ENCODE measurements at places on chromosomes 7 and 10.
A peak's percentile ranks its signal among the peaks of the same experiment; 100 is the strongest.

- DNase-seq, result peak; percentile 33
Observed at GRCh38 chr10:87761892-87762291, 56.1 kb downstream of the ATAD1 start.

- no peak for DNase-seq
Observed at GRCh38 chr7:87475359-87476178, at the start of gene ABCB4. Gene ABCB4, minus strand, starts transcription at chr7:87475680. Its CDS starts 215 bp downstream, at chr7:87475465.

- no peak for DNase-seq
Observed at GRCh38 chr10:13706604-13707003, 119.8 kb downstream of the PRPF18 start.

DNA sequence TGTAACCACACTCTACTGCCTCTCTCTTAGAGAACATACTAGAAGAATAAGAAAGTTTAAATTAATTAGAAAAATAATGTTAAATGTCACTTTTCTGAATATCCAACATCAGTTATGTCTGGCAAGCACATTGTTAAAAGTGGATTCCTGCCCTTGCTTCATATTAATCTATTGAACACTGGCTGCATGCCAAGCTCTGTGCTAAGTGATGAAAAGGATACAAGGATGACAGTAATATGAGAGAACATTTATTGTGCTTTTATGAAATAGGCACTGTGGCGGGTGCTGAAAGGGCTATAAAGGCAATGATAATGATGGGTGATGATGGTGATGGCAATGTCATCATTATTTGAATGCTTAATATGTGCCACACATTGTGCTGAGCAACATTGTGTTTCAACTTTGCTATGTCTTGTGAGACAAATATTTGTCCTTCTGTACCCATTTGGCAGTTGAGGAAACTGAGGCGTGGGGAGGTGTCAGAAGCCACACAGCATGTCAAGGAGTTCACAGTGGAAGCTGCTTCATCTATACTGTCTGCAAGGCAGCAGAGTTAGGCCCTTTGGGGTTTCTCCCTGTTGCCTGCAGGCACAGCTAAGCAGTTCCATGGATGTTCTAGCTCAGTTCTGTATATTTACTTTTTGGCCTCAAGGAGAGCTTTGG is 64.2 kb upstream of the RAPGEF5 start:
- DNase-seq, result no peak

DNA sequence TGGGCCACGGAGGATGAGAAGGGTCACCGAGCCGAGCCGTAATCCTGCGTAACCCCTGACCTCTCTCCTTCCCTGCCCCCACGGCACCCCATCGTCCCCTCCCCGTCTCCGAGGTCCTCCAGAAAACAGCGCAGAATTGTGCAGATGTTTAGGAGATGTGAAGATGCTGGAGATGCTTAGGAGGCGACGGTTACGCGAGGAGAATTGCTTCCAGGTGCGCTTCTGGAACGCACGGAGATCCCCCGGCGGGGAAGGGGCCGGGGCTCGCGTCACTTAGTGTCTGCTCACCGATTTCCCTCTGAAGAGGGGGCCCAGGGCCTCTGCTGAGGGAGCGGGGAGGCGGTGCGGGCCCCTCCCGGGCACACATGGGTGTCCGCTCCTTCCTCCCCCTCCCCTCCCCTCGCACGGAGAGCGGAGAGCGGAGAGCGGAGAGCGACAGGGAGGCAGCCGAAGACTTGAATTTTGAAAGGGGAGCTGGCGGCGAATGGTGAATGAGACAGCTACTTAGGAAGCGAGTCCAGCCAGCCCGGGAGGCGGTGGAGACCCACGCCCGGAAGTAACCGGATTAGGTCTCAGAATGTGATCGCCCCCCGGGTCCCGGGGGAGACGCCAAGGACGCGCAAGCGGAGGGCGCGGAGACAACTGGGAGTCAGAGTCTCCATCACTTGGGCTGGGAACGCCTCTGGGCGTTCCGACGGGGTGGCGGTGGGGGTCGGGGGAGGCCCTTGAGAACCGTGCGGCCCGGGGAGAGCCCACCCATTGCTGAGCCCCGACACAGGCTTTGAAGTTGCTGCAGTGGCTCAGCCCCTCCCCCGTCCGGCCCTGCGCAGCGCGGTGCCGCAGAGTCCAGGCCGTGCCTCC is 8.7 kb upstream of the EN2 start:
- DNase-seq, result no peak

DNA sequence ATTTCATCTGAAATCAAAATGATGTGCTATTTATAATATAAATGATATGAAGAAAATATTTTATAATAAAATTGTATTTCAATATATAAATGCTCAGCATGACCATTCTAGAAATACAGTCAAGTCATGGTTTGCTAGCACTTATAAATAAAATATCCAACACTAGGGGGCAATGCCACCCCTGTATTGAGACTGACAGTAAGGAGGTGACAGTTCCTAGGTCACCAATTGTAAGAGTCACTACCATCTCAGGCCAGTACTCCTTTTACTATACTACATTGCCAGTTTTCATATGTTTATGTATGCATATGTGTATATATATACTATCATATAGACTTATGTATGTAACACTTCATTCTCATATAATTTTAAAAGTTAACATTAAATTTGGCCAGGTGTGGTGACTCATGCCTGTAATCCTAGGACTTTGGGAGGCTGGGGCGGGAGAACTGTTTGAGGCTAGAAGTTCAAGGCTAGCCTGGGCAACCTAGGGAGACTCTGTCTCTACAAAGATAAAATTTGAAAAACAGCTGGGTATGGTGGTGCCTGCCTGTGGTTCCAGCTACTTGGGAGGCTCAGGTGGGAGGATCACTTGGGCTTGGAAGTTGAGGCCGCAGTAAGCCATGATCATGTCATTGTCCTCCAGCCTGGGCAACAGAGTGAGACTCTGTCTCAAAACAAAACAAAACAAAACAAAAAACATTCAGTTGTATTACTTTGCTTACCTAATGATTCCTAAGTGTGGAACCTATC is 2.4 kb upstream of the CNOT4 start:
- no peak for DNase-seq

DNA sequence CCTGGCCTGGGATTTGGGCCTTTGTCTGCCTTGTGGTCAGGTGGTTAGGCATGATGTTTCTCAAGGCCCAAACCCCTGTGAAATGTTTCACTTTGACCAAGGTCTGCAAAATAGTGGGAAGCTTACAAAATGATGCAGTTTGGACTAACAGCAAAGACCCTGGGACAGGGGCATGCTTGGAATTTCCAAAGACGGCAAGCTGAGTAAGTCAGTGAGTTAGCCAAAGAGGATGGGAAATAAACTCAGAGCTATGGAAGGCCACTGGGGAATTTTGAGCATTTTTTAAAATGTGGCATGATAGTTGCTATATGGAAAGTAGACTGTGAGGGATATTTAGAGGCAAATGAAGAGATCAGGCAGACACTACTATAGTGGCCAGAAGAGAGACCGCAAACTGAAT is 31.6 kb upstream of the PPP1R3C start:
- no peak for DNase-seq

GRCh38 chr7:95595746-95596197 is 544 bp downstream of the PDK4 start:
- no peak for DNase-seq

DNA sequence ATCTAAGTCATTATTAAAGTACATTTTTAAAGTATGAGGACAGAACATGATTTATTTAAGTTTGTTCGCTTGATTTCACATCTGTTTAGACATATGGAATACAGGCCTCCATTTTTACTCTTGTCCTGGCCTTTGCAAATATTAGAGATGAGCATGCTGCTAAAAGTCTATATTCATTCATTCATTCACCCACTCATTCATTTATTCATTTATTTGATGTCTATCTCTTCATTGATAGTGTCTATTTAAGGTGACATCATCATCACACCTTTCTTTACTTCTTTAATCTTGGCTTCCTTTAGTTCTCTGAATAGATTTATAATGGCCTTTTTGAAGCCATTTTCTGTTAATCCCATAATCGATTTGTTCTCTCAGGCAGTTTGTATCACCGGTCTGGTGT is 68.0 kb downstream of the THNSL1 start:
- no peak for DNase-seq

DNA sequence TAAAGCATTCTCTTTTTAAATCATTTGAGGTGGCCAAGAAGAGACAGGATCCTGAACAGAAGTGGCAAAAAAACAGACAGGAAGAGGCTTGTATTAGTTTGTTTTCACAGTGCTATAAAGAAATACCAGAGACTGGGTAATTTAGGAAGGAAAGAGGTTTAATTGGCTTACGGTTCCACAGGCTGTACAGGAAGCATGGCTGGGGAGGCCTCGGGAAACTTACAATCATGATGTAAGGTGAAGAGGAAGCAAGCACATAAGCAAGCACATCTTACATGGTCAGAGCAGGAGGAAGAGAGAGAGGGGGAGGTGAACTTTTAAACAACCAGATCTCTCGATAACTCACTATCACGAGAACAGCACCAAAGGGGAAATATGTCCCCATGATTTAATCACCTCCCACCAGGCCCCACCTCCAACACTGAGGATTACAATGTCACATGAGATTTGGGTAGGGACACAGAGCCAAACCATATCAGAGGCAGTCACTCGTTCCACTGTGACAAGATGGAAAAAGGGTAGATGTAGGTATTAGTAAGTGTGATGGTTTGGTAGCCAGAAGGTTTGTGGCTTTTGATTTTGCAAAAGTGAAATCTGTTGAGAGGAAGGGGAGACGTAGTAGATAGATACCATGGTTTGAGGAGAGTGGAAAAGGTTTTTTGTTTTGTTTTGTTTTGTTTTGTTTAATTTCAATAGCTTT is 5.1 kb downstream of the MSRB2 start:
- DNase-seq, result no peak

GRCh38 chr10:119120413-119120867 is 16.5 kb downstream of the DENND10 start:
- DNase-seq, result no peak

DNA sequence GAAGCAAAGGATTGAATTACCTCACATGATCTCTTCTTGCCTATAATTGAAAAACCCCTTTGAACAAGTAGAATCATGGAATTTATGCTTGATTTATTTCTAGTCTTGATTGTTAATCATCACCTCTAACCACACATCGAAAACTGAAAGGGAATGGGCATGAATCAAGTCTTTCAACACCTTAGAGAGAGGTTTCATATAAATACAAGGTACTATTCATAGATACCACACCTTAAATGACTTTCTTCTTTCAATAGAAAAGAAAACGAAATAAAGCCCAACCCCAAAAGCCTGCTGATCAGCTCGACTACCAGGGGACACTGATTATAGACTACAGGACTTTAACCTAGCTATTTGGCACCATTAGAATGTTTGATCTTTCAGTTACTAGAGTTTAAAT is 128.6 kb upstream of the PTPRZ1 start:
- DNase-seq, result no peak

DNA sequence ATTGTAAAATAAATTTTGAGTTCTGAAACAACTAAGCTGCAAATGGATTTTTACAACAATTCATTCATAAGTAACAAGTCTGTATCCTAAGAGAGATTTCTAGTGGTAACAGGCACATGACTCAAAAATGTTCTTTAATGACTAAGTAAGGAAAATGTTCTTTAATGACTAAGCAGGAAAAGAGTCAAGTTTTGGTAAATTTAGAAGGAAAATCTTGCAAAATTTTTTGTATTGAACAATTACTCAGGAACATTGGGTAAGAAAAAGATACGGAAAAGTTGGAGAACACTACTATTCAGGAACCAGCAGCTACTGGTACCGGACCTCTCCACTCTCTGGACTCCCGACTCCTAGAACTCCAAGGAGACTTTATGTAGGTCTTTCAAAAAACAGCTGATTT is 33.5 kb downstream of the HYCC1 start:
- DNase-seq, result no peak

DNA sequence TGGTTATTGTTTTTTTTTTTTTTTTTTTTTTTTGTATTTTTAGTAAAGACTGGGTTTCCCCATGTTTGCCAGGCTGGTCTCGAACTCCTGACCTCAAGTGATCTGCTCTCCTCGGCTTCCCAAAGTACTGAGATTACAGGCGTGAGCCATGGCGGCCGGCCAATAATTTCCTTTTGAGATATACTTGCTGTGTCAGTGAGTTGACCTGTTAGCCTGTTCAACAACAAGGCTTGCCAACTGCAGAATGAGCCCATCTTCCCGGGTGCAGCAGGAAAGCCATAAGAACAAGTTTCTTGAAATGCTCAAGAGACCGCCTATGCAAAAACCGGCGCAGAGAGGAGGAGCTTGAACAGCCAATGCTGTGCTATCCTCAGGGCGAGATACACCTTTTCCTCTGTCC is 112.5 kb downstream of the PRPF18 start:
- DNase-seq, result no peak
